ENCODE measurements at places on chromosomes 2 and 18. TPM values are rescaled to one million over a fixed set of nuclear protein-coding genes. Genes with fewer than 3 reads are reported as not detected.

GRCh38 chr2:238850091-238850490, 2.2 kb downstream of the TWIST2 start:
- DNase-seq = no peak

- DNase-seq = no peak
Measured at GRCh38 chr2:128409326-128410034, 90.8 kb upstream of the HS6ST1 start.

DNA sequence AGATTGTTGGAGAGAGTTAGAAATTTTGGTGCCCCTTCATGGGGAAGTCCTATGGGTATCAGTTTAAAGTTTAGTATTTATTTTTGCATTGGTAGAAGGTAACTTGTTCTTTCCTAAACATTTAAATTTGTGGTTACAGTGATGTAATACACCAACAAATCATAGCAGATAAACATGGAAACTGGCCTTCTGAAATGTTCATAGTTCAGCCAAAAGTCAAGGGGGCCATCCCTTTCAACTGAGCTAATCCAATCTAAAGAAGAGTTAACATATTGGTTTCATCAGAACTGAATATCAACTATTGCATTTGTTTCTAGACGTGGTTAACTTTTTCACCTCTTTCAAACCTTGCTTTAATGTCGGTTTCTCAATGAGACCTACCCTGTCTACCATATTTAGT, 46.3 kb downstream of the PPP1R1C start:
- no peak for DNase-seq

GRCh38 chr2:233174137-233174536, 77.3 kb upstream of the ATG16L1 start:
- no peak for DNase-seq

DNA sequence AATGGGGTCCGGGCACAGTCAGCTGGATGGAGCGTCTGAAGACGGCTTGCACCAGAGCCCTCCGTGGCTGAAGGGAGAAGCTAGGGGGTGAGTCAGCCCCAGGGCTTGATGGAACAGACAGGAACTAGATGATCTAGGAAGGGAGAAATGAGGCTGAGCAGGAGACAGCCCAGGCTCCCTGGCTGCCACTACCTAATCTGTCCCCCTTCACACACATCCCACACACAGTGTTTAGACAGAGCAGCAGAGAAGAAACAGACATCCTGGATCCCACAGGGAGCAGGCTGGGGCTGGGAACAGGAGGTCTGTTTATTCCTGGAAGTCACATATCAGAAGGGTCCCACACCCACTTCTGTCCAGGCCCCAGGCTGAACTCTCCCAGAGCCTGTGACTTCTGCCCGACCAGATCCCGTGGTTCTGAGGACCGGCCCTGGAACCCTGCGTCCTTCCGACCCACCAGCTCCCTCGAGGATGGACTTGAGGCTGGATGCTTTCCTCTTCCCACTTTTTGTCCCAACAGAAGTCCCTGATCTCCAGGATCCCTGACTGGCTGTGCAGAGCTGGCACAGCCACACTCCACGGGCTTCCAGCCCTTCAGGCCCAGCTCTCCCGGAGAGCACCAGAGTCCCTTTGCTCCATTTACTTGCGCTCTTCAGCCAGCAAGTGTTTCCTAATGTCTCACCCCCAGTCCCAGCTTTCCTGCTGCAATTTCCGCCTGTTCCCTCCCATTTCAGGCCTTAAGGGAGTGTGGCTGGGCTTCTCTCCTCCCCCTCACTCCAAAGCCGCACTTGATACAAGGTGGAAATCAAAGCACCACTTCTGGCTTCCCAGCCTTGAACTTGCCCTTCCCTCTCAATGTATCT, 1.5 kb upstream of the GPBAR1 start:
- DNase-seq = peak; percentile 79

PRSS56 gene
- total RNA-seq = not detected

- DNase-seq = no peak
Measured at GRCh38 chr2:68784915-68785314, 50.3 kb downstream of the ARHGAP25 start.

DNA sequence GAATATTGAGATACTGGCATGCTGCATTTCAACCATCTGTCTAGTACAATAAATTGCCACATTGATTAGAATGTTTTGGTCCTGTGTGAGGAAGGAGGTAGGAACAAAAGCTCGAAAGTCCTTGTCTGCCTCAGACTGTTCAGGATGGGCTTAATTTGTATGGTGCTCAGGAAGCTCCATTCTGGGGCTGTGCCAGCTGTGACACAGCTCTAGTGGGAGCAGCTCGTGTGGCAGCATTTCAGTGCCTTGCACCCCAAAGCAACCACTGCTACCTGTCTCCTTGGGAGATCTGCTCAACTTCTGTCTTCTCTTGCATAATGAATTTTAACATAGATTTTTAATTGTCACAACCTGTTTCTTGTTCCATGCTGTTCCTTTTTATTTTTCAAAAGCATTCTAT, 144.4 kb upstream of the THUMPD2 start:
- DNase-seq = no peak

DNA sequence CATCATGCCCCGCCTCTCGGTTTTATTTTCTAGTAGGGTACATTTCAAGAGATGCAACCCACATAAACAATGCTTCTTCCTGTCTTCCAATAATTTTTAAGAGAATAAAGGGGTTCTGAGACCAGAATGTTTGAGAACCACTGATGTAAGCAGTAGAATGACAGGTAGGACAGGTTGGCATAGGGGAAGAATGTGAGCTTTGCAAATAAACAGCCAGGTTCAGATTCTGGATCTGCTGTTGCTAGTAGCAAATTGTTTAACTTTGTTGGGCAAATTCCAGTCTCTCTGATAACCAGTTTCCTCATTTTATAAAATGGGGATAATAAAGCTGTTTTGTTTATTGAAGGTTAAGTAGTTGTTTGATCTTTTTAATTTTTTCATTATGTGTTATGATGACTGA, 32.8 kb downstream of the SOCS6 start:
- DNase-seq = no peak

- peak; percentile 39 for DNase-seq
Measured at GRCh38 chr2:190679813-190680591, 31.1 kb downstream of the NAB1 start.

DNA sequence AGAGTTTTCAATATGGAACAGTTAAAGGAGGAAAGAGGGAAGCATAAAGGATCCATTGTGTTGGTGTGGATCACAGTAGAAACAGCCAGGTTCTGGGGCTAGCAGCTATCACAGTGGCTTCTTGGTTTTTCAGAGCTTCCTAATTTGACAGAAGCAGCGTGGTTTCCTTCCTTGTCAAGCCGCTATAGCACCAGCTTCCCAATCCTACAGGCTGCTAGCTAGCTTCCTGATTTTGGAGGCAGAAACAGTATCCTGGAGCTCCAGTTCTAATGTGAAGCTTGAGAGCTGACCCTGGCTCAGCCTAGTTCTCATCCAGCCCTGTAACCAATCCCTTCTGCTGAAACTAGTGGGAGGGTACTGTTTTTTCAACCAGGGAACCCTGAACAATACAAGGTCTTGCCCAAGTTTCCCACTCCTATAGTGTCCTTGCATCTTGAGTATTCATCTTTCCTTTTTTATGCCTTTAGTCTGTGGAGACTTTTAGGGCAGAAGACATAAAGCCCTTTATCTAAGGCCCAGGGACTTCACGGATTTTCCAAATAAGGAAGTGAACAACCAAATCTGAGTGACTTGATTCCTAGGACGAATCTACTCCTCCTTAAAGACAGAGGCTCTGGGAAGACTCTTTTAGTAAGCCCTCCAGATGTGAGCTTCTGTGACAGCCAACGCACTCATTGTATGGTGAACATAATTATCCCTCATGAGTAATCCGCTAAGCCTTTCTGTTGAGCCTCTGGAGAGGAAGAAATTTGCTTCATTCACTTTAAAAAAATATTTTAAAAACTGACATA, 33.8 kb downstream of the CCDC93 start:
- DNase-seq = no peak

UGT1A10 gene
- not detected for total RNA-seq

ZBTB7C gene
- 1.5 TPM for total RNA-seq

DNA sequence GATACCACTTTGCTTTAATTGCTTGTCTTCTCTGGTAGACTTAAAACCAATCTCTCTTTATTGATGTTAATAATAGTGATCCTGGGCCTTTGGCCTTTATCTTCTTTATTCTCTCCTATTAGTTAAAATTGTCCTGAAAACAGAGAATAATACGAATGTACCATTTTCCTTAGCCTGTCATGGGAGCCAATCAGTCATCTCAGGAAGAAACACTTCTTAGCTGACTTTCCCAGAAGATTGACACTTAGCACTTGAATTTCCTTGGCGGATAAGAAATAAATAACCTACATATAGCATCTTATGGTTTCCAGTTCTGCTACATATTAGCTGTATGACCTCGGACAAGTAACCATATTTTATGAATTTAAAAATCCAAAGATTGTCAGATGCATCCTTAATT, 338.4 kb upstream of the SLC14A2 start:
- DNase-seq = no peak

GRCh38 chr2:96977631-96978195, 8.7 kb downstream of the FAM178B start:
- DNase-seq = no peak

- DNase-seq = no peak
Measured at GRCh38 chr2:119219873-119220272, 3.8 kb upstream of the STEAP3 start.

TGFA gene
- 0.78 TPM for total RNA-seq

DNA sequence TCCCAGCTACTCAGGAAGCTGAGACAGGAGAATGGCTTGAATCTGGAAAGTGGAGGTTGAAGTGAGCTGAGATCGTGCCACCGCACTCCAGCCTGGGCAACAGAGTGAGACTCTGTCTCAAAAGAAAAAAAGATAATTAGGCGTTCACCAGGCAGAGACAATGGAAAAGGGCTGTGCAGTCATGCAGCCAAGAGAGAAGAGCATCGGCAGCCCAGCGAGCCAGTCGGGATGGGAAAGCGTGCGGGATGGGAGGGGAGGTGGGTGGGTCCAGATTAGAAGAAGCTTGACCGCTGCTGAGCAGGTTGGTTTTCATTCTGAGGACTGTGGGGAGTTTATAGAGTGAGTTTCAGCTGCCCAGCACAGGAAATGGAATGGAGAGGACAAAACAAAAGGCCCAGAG, 15.0 kb upstream of the CYS1 start:
- DNase-seq = no peak

- DNase-seq = no peak
Measured at GRCh38 chr2:95261602-95262001, 12.6 kb upstream of the PROM2 start.
